HTR-8/SVneo (cell line): ENCODE measurements at places on chromosomes 16 and 17.

DNA sequence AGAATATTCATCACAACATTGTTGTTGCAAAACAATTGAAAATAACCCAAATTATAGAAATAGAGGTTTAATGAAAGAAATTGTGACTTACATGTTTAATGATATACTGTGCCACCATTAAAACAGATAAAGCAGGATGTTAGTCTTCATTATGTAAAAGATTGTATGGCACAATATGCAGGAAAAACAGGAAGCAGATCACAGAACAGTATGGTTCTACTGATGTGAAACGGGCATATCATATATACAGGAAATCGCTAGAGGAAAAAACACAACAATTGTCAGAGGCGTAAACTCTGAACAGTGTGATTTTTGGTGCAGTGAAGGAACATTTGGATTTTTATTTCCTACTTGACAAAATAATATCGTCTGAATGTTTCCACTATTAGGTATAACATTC, 22.0 kb downstream of the OR3A1 start:
- no peak for DNase-seq

GRCh38 chr16:31130336-31130891, 5.1 kb downstream of the PRSS8 start:
- no peak for DNase-seq

DNA sequence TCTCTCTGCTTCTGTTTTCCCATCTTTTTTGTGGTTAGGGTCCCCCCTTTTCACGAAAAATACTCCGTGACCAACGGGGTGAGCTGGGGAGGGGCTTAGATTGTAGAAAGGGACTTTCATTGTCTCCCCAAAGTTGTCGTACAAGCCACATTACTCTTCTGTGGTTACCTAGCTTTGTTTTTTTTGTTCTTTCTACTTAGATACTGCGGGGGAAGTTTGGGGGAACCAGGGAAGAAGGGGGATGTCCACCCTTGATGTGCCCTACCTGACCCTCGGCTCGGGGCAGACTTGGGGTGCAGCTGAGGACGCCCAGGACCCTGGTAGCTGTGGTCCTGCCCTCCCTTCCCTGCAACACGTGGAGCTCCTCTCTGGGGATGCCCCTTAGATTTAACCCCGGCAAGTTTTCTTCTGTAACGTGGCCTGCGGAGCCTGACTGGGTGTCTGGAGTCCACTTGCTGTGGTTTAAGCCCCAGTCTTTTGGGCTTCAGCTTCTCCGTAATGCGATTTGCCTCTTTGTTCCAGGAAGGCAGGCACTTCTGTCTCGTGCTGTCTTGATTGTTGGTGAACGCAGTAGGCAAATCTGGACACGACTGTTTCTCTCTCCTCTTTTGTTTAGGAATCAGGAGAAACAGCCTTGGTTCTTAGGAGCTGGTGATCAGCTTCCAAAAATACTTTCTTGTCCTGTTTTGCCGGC, 892 bp downstream of the ABCC1 start:
- DNase-seq, result peak; percentile 33

- DNase-seq, result peak; percentile 53
Observed at GRCh38 chr16:23801378-23801777, 34.4 kb upstream of the PRKCB start.

- no peak for DNase-seq
Observed at GRCh38 chr17:79168486-79169055, 93.9 kb downstream of the ENGASE start.

DNA sequence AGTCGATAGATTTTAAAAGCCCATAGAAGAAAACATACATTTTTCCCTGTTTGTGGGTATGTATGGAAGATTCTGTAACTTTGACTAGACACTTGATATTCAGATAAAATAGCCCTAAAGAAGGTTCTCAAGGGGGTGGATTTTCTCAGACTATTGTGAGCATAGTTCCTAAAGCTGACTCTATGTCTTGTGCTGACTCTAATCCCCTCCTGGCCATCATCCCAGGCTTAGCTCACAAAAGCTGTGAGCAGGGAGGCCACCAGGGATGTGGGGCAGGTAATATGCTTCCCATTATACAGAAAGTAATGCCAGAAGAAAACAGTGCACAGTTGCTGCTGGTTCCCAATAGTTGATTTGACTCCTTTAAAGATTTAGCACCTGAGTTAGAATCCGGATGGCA, 32.0 kb downstream of the CDH13 start:
- DNase-seq, result no peak

DNA sequence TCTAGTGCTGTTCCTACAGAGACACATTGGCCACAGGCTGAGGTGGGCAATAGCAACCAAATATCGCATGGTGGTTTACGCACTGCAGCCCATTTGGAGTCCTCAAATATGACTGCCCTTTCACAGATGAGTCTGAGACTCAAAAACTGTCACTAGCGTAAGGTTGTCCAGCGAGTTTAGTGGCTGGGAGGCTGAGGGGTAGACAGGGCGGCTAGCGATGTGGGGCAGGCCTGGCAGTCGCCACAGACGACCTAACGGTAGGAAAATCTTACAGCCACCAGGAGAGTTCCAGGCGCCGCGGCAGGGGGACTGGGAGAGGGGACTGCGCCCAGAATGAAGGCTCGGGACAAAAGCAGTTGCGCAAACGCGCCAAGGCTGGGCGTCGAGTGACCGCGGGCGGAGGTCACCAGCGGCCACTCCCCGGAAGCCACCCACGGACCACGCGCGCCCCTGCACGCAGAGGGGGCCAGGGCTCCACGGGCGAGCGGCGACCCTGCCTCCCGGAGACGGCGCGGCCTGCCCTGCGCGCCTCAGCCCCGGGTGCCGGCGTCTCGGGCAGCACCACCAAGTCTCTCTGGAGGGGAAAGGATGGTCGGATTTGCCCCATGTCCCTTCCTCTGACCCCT, 699 bp upstream of the MAP1LC3B start:
- DNase-seq, result no peak

- peak; percentile 54 for DNase-seq
Observed at GRCh38 chr16:66427036-66427860, at the start of gene BEAN1. Gene BEAN1, plus strand, starts transcription at chr16:66427295. Its CDS starts 10,382 bp downstream, at chr16:66437677.

GRCh38 chr17:79154446-79154845, 79.8 kb downstream of the ENGASE start:
- no peak for DNase-seq

GRCh38 chr17:79830763-79831264, 8.4 kb downstream of the CBX4 start:
- DNase-seq, result no peak

GRCh38 chr17:39082482-39082881, 69.0 kb downstream of the PLXDC1 start:
- no peak for DNase-seq

GRCh38 chr17:41660221-41660711, 28.4 kb upstream of the EIF1 start:
- no peak for DNase-seq

DNA sequence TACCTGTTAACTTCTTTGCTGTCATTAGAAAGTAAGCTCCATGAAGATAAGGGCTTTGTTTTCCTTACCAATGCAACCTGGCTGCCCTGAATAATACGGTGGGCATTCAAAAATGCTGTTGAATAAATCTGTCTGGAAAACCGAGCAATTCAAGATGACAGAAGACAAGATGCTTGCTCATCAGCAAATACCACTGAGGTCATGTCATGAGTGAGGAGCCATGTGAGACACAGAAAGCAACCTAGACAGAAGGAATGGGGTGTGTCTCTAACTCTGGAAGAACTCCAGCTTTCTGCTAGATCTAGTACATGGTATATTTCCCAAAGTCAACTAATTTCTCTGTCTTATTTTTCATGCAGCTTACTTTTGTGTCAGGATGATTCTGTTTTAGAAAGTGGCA, 64.2 kb downstream of the STH start:
- DNase-seq, result peak; percentile 90

GRCh38 chr16:10224850-10225249, 42.6 kb upstream of the GRIN2A start:
- no peak for DNase-seq

- DNase-seq, result no peak
Observed at GRCh38 chr17:58326609-58327362, 1.8 kb downstream of the TSPOAP1 start.

DNA sequence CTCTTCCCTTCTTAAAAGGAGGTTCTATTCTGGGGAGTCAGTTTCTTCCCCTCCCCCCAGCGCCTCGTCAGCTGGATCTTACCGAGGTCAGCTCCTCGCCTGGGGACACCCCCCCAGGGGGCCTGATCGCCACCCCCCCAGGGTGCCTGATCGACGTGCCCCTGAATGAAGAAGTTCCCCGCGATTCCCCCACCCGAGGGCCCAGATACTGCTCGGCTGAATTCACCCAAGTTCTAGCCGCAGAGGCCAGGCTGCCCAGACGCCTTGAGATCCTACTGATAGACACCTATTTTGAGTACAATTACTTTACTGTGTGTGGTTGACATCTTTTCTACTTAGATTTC, 1.4 kb downstream of the RAB11FIP3 start:
- no peak for DNase-seq

- DNase-seq, result no peak
Observed at GRCh38 chr17:80112471-80113032, 11.2 kb downstream of the GAA start.

DNA sequence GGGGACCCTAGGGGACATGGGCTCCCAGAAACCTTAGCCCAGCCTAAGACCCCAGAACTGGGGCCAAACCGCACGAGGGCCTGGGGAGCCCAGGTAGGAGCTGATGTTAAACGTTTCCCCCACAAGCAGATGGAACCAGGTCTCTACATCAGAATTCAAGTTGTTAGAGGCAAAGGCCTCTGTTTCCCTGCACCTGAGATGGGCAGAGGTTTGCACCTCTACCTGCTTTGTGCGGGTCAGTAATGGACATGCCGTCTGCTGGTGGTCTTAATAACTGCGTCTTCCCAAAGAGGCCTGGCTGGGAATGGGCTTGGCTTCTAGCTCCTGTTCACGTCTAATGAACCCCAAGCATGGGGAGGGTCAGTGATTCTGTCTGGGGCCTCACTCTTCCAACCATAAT, 79.1 kb downstream of the NDE1 start:
- DNase-seq, result no peak

GRCh38 chr17:58517378-58517927, 3.0 kb upstream of the MTMR4 start:
- DNase-seq, result no peak

DNA sequence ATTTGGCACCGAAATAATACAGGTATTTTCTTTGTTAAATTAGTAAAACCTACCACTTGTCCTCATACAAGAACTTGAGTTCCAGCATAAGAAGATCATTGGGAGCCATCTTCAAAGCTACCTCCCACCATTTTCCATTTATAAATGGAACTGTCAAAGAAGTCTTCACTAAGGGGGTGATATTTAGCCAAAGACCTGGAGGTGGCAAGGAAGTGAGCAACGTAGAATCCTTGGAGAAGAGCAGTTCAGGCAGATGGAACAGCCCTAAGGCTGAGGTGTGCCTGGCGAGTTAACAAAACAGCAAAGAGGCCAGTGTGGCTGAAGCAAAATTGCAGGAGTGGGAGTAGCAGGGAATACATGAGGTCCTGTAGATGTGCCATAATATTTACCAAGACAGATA, 1.8 kb downstream of the KCNJ16 start:
- no peak for DNase-seq
